EL (cell line): ENCODE measurements at places on chromosomes 16 and 17.

- no peak for DNase-seq
These were observed at the start of gene GSG1L2 for GRCh38 chr17:9821921-9822320. TSS of gene GSG1L2 (minus strand) at chr17:9822079. CDS start at chr17:9822071, 8 bp downstream.

- no peak for DNase-seq
These were observed 105.2 kb downstream of the TMEM100 start for GRCh38 chr17:55617441-55617840.

- DNase-seq = no peak
These were observed 606.0 kb upstream of the RBFOX1 start for GRCh38 chr16:6726621-6727020.

DNA sequence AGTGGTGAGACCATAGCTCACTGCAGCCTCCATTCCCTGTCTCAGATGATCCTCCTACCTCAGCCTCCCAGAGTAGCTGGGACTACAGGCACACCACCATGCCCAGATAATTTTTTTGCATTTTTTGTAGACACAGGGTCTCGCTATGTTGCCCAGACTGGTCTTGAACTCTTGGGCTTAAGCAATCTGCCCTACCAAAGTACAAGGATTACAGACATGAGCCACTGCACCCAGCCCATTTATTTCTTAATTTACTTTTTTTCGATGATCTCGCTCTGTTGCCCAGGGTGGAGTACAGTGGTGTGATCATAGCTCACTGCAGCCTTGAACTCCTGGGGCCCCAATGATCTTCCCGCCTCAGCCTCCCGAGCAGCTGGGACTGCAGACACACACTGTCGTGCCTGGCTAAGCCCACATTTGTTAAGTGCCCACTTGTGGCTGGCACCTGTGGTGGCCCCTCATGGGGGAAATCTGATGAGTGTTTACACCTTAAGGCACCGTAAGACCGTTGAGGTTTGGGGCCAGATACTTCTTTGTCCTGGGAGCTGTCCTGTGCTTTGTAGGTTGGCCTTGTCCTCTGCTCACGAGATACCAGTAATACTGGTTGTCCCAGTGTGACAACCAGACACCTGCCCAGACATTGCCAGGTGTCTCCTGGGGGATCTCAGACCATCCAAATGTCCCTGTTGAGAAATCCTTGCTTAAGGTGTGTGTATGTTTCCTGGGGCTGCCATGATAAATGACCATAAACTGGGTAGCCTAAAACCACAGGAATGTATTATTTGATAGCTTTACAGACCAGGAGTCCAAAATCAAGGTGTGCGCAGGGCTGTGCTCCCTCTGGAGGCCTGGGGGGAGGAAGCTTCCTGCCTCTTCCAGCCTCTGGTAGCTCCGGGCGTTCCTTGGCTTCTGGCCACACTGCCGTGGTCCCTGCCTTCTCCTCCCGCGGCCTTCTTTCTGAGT, 141.4 kb upstream of the GSE1 start:
- no peak for DNase-seq

DNA sequence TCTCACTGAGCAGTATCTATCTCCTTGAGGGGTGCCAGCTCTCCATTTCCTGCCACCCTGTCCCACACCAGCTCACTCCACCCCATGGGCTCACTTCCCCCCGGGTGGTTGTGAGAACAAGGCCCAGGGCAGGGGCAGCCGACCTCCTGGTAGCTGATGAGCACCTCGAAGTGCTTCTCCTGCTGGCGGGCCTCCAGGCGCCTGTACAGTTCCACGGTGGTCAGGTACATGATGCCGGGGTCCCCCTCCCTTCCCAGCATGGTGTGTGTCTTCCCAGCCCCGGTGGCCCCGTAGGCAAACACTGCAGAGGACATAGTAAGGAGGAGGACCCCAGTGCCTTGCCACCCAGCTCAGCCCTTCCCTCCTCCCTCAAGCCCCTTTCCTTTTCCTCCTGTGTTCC, 12.5 kb downstream of the KIF18B start:
- no peak for DNase-seq

GRCh38 chr17:60656499-60656898, 21.2 kb upstream of the BCAS3 start:
- no peak for DNase-seq

GRCh38 chr16:1273816-1274215, 17.9 kb downstream of the TPSD1 start:
- DNase-seq = no peak

- peak; percentile 54 for DNase-seq
These were observed 20.9 kb downstream of the NLRP1 start for GRCh38 chr17:5563456-5563855.

- DNase-seq = peak; percentile 98
These were observed 5.4 kb downstream of the PGS1 start for GRCh38 chr17:78383725-78384471.

DNA sequence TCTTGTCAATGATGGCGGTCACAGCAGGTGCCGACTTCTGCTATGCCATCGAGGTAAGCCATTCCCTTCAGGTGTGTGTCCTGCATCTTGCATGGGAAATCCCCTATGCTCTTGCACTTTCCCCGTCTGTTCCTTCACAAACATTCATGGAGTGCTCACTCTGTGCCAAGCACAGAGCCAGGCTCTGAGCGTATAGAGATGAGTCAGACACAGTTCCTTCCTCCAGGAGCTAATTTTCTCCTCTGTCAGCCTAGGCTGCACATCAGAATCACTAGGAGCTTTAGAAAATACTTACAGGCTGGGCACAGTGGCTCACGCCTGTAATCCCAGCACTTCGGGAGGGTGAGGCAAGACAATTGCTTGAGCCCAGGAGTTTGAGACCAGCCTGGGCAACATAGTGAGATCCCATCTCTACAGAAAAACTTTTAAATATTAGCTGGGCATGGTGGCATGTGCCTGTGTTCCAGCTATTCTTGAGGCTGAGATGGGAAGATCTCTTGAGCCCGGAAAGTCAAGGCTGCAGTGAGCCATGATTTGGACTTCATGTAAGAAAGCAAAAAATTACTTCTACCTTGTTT, 14.1 kb downstream of the PRMT7 start:
- no peak for DNase-seq

- DNase-seq = no peak
These were observed 294.2 kb upstream of the C16orf82 start for GRCh38 chr16:26772503-26772902.

DNA sequence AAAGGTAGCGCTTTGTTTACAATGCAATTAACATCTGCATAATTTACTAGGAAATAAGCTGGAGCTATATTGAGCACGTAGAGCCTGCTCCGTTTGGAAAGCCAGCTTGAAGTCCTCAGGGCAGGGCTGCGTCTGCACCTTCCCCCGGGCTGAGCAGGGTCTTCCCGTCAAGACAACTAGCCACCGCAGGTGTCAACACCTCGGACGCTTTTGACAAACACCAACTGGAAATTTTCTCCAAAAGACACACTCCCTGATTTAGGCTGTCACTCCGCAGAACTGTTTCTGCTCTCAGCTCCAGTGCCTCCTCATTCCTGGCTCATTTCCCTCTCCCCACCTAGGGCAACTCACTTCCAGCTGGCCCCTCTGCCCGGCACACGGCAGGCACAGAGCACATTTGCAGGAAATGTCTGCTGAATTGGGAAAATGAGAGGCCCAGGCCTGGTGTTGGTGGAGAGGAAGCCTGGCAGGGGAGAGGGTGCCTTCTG, 170.3 kb downstream of the MAF start:
- DNase-seq = no peak

GRCh38 chr16:69443927-69444631, 19.7 kb downstream of the CYB5B start:
- peak; percentile 62 for DNase-seq

DNA sequence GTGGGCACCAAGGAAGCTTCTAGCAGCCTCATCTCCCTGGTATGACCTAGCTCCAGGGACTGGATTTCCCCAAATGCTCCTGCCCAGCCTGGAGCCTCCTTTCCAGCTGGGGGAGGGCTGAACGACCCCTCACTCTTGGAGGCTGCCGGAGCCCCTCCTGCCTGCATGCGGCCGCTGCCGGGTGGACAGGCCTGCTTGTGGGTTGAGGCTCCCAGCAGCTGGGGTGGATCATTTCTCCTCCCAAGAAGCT, 213.6 kb downstream of the SEC14L1 start:
- no peak for DNase-seq

GRCh38 chr17:48611213-48611612, 396 bp upstream of the HOXB7 start:
- DNase-seq = no peak

GRCh38 chr16:86872833-86873232, 294.5 kb downstream of the FOXL1 start:
- DNase-seq = no peak

DNA sequence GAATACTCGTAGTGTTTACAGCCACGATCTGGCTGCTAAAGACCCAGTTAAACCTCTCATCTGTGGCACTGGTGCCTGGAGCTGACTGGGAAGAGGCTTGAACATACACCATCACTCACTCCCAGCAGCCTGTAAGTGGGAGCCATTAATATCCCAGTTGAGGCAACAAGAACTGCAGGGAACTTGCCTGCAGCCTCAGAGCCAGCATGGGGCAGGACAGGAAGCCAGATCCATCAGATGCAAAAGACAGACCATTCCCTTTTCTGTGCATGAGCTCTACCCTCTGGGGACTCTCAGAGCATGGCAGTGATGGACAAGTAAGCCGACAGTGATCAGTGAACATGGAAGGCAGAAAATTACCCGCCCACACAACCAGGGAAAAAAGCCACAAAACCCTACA, 91.8 kb downstream of the TMEM132E start:
- no peak for DNase-seq

DNA sequence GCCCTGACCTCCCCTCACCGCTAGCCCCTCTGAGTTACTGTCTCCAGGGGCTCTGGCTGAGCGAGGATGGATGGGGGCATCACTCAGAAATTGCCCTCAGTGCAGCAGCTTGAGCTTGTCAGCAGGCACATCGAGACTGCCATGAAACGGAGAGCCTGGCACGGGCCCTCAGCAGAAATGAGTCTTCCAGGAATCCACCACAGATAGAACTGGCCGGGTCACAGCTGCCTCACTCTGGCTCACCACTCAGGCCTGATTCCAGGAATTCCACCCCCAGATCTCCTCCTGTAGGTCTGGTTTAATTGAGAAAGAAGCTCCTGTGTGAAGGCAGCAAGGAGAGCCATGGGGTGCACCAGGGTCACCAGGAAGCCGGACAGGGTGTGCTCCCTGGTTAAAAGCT, 85.5 kb downstream of the GSG1L start:
- DNase-seq = no peak

DNA sequence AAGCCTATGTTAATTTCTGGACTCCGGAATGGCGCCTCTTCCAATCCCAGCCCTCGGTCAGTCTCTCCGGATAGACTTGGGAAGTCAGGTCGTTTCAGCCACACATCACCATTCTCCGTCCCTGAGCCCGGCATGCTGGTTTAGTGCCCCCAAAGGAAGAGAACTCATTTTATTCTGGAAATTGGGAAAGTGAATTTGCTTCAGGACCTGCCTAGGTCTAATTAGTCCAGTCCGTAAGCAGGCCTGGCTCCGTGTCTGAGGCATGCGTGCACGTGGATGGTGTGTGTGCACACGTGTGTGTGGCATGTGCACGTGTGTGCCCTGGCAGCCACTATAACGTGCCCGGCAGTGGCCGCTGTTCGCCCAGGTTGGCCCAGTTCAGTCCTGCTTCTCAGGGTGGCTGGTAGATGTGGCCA, 77.4 kb downstream of the RPA1 start:
- no peak for DNase-seq

DNA sequence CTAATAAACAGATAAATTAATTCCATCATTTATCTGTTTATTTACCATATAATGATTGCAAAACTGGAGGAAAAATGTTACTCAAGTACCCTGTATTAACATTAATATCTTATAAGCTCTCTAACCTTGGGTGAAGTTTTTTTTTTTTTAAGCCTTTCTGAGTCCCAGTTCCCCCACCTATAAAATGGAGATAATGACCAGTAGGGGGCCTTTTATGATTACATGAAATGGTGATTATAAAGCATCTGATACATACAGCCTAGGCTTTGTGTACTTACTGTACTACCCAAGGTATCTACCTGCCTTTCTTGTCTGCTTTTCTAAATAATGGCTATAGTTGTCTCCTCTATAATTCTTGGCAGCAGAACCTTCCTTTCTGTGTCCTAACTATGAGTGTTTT, 22.6 kb downstream of the LRRC36 start:
- peak; percentile 41 for DNase-seq

GRCh38 chr16:62135446-62135845, 99.2 kb upstream of the CDH8 start:
- DNase-seq = no peak

- peak; percentile 43 for DNase-seq
These were observed 844 bp downstream of the TBKBP1 start for GRCh38 chr17:47694581-47695428.

GRCh38 chr16:19136549-19137196, 22.9 kb downstream of the ITPRIPL2 start:
- no peak for DNase-seq
